ENCODE measurements at places on chromosomes 1 and 21.

- DNase-seq: no peak
These were observed 11.7 kb downstream of the EIF2D start for GRCh38 chr1:206600527-206600926.

- peak; percentile 59 for DNase-seq
These were observed 241.8 kb downstream of the TRABD2B start for GRCh38 chr1:47755101-47755990.

DNA sequence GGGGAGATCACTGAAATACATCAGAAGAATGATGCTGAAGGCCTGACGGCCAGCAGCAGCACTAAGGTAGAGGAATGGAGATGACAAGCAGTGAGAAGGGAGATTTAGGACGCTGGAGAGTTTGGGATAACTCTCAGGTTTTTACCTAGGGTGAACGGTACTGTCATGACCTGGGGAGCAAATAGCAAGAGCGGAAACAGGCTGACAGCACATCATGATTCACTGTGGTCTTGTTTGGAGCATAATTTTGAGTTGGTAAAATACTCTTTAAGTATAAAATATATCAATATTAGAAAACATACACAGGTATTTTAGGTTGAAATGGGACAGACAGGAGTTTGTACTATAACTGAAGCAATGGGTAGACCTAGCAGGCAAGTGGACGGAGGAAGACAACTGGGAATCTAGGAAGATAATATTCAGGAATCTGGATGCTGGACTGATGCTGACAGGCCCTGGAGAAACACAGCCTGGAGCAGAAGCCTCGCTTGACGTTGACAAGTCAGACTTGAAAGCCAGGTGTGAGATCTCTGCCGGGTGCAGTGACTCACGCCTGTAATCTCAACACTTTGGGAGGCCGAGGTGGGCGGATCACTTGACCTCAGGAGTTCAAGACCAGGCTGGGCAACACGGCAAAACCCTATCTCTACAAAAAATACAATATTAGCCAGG lies 33.3 kb downstream of the ALG14 start:
- no peak for DNase-seq

GRCh38 chr1:160835751-160836150 lies 26.9 kb downstream of the CD244 start:
- DNase-seq: no peak

- no peak for DNase-seq
These were observed 39.4 kb upstream of the NGF start for GRCh38 chr1:115377411-115377810.

GRCh38 chr1:61318319-61319125 lies 236.2 kb downstream of the NFIA start:
- no peak for DNase-seq

DNA sequence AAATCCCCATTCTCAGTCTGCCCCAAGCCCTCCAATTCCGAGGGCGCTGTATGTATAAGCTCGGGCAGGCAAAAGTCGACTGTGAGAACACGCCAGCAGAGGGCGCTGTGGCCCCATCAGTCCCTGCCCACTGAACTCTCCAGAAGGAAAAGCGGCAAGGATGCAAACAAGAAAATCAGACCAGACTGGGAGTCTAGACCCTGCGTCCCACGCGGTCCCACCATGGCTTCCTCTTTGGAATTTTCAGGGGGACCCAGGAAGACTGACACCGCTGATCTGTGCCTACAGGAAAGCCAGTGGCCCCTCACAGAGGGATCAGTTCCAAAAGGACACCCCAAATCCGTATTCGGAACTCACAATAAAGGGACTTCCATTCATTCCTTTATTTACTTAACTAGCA lies 19.5 kb downstream of the TEX35 start:
- DNase-seq: peak; percentile 89

- no peak for DNase-seq
These were observed 30.5 kb upstream of the FGGY start for GRCh38 chr1:59266180-59266926.

GRCh38 chr1:210728437-210729149 lies 399.9 kb downstream of the HHAT start:
- no peak for DNase-seq

- no peak for DNase-seq
These were observed 577.8 kb downstream of the BRINP3 start for GRCh38 chr1:189899686-189900425.

DNA sequence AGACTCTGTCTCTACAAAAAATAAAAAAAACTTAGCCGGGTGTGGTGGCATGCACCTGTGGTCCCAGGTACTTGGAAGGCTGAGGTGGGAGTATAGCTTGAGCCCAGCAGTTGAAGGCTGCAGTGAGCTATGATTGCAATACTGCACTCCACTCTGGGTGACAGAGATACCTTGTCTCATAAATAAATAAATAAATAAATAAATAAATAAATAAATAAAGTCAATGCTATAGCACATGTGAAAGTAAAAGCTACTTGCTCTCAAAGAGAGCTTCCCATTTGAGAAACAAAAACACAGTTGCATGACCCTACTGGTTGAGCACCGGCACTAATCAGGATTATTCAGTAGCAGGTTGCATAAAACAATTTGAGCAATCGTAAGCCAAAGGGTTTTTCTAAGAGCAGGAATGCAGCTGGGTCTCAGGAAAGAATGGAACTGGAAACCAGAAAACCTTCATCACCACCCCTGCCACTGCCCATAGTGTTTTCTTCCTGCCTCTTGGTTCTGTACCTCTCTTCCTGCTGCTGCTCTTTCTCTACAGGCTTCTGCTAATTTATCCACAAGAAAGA lies 29.3 kb upstream of the DNAH14 start:
- no peak for DNase-seq

DNA sequence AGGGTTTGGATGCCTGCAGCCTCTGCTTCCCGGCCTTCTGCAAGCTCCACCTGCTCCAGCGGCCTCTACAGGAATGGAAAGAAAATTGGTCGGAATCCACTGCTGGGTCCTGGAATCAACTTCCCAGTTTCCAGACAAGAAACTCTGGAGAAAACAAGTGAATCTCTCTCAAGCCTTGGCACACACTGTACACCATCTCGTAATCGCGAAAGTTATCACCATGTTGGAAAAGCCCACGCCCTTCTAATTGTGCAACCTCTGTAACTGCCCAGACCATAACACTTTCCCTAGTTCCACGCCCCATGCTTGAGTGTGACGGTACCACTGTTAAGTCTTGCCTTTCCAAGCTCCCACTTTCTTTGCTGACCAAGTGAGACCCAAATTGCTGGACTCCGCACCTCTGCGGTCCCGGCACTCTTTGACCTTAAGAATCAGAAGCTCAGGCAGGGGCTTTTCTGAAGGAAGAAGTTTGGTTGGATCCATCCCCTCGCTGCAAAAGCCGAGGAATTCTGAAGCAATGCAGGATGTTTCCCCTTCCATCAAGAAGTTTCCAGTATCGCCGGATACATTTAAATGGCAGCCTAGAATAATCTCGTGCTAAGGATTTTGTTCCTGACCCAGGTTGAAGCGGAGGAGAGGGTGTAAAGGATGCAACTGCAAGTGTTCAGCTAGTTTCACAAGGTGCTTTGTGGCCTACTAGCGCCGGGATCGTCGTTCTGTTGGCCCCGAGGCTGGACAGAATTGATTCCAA lies 6.2 kb downstream of the NR5A2 start:
- DNase-seq: no peak

- DNase-seq: no peak
These were observed 20.9 kb downstream of the ERICH3 start for GRCh38 chr1:74652711-74653139.

- DNase-seq: peak; percentile 83
These were observed 167.6 kb downstream of the PCBP3 start for GRCh38 chr21:45811136-45811535.

- no peak for DNase-seq
These were observed 21.8 kb downstream of the PSMB2 start for GRCh38 chr1:35619237-35620121.

DNA sequence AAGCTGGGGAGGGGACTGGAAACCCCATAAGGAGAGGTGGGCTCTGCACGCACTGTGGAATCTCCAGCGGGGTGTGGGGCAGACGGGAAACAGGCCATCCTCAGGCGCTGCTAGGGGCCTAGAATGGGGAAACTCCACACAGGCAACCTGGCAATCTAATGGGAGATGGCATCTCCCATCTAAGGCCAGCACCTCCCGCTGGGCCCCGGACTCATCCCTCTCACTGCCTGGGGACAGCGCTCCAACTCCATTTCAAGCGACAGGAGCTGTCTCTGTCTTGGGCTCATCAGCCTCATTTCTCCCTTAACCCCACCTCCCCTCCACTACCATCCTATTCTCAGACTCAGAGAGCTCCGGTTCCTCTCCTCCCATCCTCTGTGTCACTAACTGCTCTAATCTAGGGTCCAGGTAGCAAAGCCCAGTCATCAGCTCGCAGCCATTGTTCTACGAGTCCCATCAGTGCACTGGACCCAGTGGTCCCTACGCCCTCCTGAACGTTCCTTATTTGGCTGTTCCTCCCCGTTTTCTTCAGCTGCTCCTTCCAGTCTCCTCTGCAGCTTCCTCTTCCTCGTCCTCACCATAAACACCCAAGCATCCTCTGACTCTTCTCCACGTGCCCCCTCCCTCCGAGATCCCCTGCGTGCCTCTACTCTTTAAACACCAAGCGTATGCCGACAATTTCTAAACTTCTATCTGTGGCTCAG lies 93.4 kb upstream of the CASZ1 start:
- no peak for DNase-seq

DNA sequence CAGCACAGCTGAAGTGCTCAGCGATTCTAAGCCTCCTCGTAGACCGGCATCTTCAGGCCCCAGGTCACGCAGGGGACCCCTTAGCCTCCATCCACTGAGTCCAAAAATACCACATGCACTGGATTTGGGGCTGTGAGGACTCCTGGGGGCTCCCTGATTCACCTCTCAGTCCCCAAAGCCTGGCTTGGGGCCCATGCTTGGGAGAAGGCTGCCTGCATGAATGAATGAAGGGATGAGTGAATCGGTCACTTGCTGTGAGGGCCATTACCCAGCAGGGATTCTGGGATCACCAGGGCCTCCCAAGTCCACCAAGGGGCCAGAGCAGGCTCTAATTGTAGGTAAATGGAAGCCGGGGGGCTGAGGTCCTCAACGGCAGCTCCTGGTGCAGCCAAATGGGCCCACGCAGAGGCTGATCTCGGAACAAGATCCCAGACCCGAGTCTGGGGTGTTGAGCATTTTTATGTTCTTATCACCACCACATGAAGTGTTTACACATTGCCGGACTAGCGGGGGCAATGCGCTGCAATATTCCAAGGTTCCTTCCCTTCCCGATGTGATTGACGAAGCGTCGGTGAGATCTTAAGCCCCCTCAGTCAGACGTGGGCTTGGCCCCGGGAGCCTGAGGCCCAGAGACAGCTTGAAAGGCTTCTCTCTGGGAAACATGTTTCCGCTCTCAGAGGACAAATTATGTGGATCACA lies 13.6 kb upstream of the ARHGEF16 start:
- DNase-seq: no peak

- no peak for DNase-seq
These were observed 92.0 kb downstream of the USH2A start for GRCh38 chr1:216331211-216331610.

GRCh38 chr1:43705334-43705733 lies 2.0 kb upstream of the ST3GAL3 start:
- DNase-seq: no peak

- no peak for DNase-seq
These were observed 109.4 kb downstream of the KIF26B start for GRCh38 chr1:245264226-245264625.

DNA sequence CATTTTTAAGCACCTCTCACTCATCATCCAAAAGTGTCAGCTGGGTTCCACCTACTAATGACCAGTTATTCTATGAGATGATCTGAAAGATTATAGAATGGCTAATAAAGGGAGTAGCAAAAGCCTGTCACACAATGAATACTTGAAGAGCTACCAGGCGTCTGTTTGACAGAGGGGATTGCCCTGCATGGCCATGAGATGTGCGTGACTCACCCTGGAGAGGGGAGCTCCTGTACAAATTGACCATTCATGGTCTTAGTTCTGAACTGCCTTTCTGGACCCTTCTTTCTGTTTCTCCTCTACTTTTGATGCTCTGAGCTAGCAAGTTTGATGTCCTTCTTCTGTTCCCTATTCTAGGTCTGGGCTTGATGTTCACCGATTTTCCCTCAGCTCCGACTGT lies 85.2 kb upstream of the ABCD3 start:
- DNase-seq: no peak

DNA sequence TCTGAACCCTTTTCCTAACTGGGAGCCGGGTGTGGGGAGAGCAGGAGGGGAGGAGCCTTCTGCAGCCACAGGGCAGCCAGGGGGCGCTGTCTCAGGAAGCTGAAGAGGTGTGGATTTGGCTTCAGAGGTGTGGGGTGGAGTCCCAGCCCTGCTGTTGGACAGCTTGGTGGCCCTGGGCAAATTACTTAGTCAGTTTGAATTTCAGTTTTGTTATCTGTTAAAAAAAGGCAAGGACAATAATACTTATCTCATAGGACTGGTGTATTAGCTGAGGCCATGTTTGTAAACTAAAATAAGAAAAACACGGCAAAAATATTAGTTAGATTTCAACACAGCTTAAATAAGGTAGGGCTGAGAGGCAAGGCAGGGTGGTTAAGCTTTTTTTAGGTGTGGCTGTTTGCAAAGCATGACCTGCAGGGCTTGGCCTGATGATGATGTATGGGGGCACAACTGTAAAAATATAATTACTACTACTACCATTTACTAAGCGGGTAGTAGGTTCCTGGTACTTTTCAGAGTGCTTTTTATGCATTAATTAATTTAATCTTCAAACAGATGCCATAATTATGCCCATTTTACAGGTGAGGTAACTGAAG lies 111.8 kb downstream of the PLXNA2 start:
- DNase-seq: peak; percentile 100

DNA sequence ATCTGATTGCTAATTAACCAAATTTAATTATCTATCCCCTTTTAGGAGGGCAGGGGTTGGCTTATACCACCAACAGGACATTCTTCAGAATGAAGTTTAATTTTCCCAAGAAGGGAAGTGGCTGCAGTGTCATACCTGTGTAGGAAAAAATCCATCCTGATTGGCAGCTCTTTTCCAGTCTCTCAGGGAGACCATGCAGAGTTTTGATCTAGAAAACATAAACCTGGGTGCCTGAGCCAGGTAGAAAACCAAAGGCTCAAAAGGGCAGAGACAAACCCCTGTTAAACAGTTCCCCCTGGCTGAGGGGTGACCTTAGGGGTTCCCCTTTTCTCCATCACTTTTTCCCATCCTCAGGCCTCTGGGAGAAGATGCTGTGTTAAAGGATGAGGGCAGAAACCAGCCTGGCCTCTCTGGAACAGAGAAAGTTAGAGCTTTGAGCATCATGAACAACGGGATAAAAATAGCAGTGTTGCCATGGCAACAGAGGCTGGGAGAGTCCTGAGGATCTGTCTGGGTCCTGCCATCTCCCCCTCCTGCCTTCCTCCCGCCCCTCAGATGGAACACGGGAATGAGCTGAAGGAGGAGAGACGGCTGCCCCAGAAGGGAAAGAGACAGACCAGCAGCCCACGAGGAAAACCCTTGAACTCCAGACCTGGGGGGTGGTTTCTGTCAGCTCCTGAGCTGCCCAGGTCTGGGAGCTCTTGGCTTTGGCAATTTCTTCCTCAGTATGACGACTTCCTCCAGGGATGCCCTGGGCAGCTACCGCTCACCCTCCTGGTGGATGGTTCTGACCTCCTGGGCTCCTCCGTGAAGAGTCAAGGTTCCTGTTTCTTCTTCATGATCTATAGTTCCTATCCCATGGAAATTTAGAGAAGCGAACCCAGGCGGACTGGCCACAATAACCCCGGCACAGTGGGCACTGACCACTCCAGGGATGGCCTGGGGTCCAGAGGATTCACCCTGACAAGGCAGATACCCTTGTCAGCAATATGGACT lies 14.0 kb upstream of the LEMD1 start:
- DNase-seq: no peak

- no peak for DNase-seq
These were observed 56.7 kb upstream of the PALMD start for GRCh38 chr1:99589186-99589636.

Data from WERI-Rb-1 (cell line).